ENCODE measurements at places on chromosomes 1 and 21.
A peak's percentile ranks its signal among the peaks of the same experiment; 100 is the strongest.

GRCh38 chr1:160636076-160636475 is 10.8 kb downstream of the SLAMF1 start:
- no peak for DNase-seq

DNA sequence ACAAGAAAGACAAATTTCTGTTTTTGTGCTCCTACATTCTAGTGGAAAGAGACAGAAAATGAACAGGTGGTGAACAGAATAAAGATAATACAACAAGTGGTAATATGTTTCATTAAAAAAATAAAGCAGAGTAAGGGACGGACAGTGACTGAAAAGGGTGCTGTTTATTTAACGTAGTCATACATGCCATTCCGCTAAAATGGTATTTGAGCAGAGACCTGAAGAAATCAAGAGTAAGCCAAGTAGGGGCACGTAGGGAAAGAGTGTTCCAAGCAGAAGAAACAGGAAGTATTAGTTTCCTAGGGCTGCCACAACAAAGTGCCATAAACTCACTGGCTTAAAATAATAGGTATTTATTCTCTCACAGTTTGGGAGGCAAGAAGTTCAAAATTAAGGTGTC is 65.6 kb upstream of the KCTD3 start:
- no peak for DNase-seq

DNA sequence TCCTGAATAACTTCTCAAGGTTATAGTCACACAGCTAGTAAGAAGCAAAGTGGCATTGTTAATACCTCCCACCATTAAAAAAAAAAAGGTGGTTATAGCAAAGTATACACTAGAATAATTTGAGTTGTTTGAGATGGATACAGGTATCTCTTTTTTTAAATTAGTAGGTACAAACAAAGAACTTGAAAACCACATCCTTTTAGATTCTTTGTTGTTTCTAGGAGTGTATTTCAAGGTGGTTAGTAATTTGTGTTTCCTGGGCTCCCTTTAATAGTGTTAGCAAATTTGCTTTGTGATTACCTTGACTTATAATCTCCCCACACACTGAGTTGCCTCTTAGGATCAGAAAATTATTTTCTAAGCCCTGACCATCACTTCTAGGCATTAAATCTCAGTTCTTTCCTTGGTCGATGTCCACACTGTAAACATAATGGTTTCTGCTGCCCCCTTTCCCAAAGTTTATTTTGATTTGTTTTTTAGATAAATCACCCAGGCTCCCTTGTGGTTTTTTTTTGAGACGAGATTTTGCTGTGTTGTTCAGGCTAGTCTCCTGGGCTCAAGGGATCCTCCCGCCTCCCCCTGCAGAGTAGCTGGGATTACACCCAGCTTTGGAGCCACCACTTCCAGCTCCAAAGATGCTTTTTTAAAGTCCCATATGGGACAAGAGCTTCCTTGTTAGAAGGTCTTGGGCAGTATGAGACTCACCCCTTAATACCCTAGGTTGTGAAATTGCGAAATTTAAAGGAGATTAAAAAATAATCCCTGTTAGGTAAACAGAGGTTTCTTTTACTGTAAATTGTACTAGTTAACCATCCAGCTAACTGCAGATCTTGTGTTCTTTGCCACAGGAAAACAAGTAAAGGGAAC is 6.2 kb downstream of the AKIRIN1 start:
- no peak for DNase-seq

- no peak for DNase-seq
Observed at GRCh38 chr21:35204850-35205541, 155.9 kb upstream of the RUNX1 start.

- no peak for DNase-seq
Observed at GRCh38 chr1:244173240-244173639, 122.2 kb downstream of the ZBTB18 start.

GRCh38 chr1:101285922-101286570 is 49.2 kb downstream of the S1PR1 start:
- no peak for DNase-seq

- no peak for DNase-seq
Observed at GRCh38 chr1:228058172-228058948, 24.1 kb upstream of the ARF1 start.

DNA sequence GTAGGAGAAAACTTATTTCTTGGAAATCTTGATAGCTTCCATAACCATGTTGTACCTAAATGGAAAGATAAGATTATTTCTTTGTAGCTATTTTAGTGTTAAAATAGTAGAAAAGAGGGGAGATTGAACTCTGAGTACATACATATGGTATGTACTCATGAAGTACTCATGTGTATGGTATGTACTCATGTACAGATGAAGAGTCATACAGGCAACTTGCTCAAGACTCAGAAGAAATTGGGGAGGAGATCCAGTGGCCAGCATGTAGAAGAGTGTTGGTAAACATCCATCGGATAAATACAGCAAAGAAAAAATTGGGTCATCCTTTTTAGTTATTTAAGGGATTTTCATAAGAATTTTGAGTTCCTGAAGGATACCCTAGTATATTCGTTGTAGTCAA is 29.0 kb downstream of the MDM4 start:
- no peak for DNase-seq

DNA sequence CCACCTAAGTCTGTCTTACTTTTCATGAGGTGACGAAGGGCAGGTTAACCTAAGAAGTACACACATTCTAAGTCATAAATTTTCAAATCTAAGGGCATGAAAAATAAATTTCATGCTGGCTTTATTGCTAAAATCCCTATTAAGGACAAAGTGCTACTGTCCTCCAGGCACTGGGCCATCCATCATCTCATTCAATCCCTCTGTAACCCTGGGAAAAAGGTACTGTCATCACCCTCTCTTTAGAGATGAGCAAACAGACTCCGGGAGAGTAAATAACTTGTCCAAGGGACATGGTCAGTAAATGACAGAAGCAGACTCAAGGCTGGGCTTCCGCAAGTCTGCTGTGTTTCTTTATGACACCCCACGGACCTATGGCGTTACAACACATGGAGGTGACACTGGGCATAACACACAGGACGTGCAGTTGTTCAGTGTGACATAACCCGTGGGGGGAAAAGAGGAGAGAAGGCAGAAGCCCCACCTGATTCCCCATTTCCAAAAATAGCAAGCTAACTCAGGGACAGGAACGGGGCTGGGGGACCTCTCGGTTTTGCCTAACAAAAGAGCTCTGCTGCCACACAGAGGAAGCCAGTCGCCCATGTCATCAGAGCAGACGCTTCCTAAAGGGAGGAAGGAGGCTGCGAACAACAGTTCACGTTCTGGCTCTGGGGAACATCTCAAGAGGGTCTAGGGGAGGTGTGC is 12.5 kb upstream of the SRM start:
- DNase-seq: no peak

- DNase-seq: no peak
Observed at GRCh38 chr1:160009081-160009480, 22.7 kb downstream of the PIGM start.

- peak; percentile 59 for DNase-seq
Observed at GRCh38 chr1:39576016-39576657, 453 bp downstream of the PABPC4 start.

DNA sequence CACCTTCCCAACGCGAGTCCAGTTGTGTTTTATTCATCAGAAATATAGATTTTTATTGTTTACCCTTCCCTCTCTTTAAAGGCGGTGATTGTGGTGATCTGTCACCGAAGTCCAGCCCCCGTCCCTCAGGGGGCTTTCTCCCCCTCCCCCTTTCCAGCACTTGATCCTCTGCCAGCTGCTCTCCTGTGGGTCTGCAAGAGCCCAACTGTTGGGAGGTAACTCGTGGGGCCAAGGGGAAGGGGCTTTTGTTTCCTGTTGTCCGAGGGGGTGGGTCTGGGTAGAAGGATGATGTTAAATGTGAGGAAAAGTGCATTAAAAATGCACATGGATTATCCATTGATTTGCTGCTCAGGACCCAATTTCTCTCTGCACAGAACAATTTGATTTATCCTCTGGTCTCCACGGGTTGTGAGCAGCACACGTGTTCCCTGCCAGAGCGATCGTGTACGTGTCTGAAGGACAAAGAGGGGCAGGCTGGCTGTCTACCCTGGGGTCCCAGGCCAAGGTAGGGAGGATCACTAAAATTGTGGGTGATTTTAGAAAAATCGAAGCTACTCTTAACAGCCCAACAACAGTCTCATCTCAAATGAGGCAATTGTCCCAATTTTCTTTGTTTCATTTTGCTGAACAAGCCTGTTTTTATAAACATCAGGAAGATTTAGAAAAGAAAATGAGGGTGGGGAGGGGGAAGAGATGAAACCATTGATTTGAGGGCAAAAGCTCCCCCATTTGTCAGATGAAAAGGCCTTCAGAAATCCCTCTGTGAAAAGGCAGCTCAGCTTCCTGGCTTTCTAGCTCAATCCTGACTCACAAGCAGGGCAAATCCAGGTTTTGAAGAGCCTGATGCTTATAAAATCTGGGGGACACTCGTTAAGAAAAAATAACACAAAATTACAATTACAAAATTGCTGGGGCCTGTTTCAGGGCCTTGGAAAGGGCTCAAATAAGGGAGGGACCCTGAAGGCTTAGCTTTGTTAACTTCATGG is 176.2 kb downstream of the RHOU start:
- DNase-seq: no peak

DNA sequence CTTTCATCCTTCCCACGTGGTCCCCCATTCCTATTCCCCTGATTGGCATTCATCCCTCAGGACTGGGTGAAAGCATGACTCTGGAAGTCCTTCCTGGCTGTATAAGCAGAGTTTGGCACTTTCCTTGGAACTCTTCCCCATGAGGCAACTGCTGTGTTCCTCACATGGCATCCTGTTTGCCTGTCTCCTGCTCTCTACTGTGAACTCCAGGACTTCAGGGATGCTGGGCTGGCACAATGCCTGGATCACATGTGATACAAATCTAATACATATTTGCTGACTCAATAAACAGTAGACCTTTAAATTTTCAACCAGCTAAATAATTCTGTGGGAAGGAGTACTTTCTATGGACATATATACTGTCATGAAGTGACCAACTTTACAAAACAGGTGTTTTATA is 46.8 kb upstream of the EDEM3 start:
- no peak for DNase-seq

- no peak for DNase-seq
Observed at GRCh38 chr1:157025385-157025784, 20.2 kb downstream of the ARHGEF11 start.

DNA sequence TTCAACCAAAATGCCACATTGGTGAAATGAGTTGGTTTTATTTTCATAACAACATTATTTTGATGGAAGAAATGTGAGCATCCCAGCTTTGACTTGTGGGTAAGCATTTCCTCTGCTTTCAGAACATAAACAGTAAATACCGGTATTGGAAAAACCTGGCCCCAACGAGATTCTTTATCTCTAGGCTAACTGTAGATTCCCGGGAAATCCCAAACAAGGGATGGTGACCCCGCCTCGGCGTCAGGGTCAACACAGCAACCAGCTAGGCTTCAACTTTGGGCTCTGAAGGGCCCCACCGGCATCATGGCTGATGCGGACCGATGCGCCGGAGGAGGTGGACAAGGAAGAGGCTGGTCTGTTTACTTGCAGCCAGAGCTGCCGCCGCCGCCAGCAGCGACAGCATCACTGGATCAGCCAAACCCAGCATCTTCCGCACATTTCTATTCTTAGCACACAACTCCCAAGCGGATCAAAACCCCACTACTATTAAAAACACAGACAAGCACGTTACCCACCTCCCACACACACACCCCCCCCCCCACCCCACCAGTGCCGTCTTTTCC is 1.1 kb downstream of the AKT3 start:
- DNase-seq: no peak
